ENCODE measurements at places on chromosomes 5 and 9.

GRCh38 chr5:109844695-109845094 is 155.0 kb downstream of the MAN2A1 start:
- no peak for DNase-seq

GRCh38 chr5:97338729-97339128 is 155.7 kb upstream of the RIOK2 start:
- DNase-seq = no peak

DNA sequence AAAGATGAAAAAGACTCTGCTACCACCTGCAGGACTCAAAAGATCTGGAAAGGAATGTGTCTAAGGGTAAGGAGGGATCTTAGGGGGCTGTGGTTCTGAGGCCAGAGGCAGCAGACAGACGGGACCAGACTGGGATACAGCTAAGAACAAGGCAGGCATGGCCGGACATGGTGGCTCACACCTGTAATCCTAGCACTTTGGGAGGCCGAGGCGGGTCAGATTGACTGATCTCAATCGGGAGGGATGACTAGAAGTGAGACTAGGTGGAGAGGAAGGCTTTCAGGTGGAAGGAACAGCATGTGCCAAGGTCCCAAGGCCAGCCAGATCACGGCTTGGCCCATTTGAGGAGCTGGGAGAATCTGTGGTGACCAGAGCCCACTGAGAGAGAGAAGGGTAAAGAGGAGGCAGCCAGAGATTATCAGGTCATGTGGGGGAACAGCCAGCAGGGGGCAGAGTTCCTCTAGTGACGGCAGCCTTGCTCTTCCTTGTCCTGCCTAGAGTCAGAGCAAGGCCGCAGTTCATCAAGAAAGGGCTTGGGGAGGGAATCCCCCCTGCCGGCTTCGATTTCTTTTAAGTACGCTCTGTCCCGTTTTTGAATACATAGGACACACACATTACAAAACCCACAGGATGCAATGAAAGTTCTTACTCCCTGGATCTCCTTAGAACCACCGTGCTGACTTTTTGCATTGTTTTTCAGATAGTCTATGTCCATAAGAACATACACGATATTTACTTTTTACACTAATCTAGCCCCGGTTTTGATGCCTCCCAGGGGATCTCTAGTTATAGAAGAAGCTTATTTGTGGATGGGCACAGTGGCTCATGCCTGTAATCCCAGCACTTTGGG is 2.6 kb upstream of the OLFML2A start:
- peak; percentile 77 for DNase-seq

- peak; percentile 75 for DNase-seq
These were observed 10.6 kb downstream of the MTAP start for GRCh38 chr9:21812946-21813568.

GRCh38 chr5:31047621-31048020 is 145.9 kb upstream of the CDH6 start:
- DNase-seq = no peak

GRCh38 chr5:139809331-139809810 is 13.8 kb downstream of the PSD2 start:
- DNase-seq = no peak

DNA sequence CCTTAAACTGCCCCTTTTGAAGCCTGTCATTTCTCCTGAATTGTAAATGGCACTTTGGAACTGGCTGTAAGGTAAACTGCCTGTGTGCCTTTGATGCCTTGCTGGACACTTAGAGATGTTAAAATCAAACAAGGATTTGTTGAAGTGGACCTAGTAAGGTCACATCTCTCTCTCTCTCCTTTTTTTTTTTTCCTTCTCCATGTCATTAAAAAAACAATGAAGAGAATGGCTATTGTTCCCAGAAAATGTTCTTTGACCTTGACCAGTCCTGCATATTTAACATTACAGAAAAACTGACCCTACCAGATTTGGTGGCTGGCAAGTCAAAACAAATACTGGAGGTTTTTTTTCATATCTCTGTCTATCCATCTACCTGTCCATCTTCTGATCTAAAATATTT is 2.9 kb upstream of the DAB2 start:
- DNase-seq = no peak

DNA sequence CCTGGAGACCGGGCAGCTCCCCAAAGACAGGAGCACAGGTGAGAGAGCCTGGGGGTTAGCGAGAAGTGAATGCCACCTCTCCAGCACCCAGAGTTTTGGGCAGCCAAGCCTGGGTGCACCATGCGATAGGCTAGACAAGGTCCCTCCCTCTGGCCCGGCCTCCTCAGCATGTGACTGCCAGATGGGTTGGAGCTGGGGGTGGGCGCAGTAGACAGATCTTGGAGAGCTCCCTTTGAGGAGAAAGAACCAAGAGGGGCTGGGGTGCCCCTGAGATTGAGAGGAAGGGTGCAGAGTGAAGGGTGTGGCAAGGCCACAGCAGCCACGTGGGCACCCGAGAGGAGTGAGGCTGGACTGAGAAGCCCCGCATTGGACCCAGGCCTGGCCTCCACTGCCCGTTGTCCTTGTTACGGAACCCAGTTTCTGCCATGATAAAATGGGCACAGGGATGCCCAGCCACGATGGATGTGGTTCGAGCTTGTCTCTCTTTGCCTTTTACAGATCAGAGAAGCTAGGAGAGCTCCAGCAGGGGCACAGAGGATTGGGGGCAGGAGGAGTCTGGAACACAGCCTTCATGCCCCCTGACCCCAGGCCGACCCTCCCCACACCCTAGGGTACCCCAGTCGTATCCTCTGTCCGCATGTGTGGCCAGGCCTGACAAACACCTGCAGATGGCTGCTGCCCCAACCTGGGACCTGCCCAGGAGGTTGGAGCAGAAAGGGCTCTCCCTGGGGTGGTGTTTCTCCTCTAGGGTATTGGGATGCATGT is 1.4 kb downstream of the TMEM141 start:
- DNase-seq = no peak

DNA sequence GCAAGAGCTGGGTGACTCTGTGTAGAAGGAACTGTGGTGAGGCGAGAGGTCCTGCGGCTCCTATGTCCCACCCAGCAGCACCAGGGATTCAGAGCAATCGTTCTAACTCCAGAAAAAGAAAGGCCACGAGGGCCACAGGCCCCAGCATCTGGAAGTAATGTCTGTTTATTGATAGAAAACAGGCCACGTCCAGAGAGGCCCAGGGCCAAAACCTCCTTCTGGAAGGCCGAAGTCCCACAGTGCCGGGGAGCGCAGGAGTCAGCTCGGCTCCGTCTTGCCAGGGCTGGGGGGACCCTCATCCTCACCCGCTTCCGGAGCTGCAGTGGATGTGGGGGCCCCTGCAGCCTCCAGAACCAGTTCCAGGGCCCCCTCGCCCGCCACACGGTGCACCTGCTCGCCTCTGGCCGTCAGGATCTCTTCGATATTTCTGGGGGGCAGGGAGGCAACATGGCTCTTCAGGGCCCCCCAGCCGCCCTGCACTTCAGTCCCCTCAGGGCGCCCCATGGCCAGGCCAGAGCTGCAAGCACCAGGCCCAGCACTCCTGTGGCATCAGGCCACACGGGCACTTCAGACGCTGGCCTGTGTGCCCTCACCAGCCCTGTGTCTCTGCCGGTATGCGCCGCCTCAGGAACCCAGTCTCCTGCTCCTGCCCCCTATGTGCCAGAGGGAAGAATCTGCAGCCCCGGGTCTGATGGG is 1.6 kb downstream of the DNLZ start:
- no peak for DNase-seq

- DNase-seq = peak; percentile 24
These were observed 809 bp downstream of the MCCC2 start for GRCh38 chr5:71587766-71588532.

DNA sequence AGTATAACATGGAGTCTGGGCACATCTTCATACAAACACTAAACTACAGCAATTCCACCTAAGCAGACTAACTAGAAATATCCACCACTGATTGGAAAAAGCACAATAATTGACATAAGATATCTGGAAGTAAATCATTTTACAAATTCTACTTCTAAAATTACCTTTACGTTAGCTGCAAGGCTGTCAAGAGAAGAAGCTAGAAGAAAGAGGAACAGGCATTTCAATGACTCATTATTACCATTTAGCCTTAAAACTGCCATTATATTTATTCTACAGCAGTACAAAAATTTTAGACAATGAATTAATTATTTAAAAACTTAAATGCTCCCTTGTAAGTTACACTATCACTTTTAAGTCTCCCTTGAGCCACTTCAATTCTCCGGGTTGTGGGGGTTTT is 43.4 kb upstream of the PLPP6 start:
- no peak for DNase-seq

DNA sequence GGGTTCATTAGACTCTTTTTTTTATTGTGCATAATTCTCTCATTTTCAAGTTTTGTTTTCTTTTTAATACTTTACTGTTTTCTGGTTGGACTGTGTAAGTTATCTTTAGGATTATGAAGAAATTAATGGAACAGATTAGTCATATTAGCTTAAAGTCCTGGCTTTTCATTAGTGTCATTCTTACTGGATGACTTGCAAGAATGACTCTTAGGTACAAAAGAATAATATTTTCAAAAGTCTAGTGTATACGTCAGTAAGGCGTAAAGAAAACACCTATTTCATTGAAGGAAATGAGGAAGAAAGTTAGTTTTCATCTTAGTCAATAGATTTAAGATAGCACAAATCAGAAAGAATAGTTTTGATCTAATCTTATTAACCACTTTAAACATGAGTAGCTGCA is 20.4 kb downstream of the UHRF2 start:
- DNase-seq = no peak

DNA sequence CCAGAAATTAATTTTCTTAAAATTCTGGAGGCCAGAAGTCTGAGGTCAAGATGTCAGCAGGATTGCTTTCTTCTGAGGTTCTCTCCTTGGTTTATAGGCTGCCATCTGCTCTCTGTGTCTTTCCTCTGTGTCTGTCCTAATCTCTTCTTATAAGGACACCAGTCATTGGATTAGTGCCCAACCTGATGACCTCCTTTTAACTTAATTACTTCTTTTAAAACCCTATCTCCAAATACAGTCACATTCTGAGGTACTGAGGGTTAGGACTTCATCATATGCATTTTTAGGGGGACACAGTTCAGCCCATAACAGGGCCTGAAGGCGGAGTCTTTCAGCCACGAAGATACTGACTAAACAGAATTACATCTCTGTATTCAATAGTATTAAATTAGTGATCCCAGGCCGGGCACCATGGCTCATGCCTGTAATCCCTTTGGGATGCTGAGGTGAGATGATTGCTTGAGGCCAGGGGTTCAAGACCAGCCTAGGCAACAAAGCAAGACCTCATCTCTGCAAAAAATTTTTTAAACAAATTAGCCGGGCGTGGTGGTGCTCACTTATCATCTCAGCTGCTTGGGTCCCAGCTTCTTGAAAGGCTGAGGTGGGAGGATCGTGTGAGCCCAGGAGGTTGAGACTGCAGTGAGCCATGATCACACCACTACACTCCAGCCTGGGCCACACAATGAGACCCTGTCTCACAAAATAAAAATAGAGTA is 5.9 kb upstream of the RPS6 start:
- no peak for DNase-seq

DNA sequence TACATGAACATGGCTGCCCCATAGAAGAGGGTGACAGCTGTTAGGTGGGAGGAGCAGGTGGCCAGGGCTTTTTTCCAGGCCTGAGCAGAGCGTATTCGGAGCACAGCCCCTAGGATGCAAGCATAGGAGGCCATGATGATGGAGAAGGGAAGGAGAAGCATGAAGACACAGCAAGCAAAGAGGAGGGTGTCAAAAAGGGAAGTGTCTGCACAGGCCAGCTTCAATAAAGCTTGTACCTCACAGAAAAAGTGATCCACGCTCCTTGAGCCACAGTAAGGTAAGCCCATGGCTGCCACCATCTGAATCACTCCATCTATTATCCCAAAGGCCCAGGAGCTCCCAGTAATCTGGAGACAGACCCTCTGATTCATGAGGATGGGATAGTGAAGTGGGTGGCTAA is 6.4 kb downstream of the OR2V1 start:
- no peak for DNase-seq

DNA sequence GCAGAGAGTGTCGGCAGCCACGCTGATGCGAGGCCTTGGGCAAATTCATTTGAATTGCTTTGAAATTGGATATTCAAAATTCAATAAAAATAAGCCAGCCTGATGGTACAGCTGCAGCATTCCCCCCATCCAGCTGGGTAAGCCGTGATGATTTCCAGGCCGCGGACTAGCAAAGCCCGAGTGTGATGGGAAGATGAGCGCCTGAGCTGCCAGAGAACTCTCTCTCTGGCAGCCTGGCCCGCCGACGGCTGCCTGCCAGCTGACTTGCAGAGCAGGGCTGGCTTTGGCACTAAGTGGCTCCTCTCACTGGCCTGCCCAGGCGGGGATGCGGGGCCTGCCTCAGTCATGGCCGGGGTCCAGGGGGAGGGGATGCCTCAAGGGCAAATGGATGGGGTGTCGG is 268.3 kb upstream of the WWC1 start:
- DNase-seq = peak; percentile 12

DNA sequence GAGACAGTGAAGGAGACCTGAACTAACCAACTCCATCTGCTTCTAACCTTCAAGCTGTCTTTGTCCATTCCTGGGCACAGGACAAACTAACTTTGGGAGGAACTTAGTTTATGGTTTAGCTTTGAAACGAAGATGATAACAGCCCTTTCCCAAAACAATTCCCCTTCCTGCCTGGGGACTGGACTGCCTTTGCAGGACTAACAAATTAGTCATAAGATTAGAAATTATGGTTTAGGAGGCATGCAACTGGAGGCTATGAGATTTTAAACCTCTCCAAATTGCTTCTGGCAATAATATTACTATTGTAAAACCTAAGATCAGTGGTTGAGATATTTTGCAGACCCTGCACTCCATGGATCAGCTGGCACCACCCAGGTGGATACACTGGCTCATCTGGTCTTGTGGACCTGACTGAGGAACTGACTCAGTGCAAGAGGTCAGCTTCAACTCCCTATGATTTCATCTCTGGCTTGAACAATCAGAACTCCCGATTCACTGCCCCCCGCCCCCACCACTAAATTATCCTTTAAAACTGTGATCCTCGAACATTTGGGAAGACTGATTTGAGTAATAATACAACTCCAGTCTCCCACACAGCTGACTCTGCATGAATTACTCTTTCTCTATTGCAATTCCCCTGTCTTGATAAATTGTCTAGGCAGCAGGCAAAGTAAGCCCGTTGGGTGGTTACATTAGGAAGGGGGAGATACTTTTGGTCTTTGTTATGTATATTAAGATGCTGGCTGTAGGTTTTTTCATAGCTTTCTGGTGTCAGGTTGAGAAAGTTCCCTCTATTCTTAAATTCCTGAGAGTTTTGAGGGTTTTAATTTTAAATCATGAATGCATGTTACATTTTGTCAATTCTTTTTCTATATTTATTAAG is 213.3 kb downstream of the TSSK1B start:
- DNase-seq = no peak

DNA sequence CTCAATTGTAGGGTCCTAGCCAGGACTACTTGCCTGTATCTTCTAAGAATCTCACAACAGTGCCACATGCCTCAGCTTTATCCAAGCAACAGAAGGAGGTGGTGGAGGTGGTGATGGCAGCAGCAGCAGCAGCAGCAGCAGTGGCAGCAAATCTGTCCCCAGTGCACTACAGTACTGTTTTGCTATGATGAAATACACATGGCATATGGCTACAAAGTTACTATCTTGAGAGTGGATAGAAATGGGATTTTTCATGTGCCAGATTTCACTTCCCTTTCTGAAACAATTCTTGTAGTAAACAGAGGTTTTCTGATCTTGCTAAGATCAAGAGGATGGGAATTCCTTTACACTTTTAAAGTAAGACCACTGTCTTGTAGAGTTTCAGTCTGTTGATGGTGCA is 8.1 kb upstream of the CYSTM1 start:
- no peak for DNase-seq

Data from iPS-NIHi11 (cell line).